ENCODE measurements at places on chromosomes 2 and 18. TPM values are rescaled to one million over a fixed set of nuclear protein-coding genes. Genes with fewer than 3 reads are reported as not detected.

Gene DHRS9
- polyA plus RNA-seq, result 4.0 TPM

Gene SAG
- polyA plus RNA-seq, result not detected

Gene DSG1
- 0.01 TPM for polyA plus RNA-seq

Gene IL37
- polyA plus RNA-seq, result not detected

Gene GKN1
- 4.8 TPM for polyA plus RNA-seq

Gene SLC23A3
- 2.0 TPM for polyA plus RNA-seq

Gene COLEC12
- polyA plus RNA-seq, result 5.2 TPM

Gene FIGN
- 1.7 TPM for polyA plus RNA-seq

Gene SLC9A4
- 0.11 TPM for polyA plus RNA-seq

Gene CREG2
- polyA plus RNA-seq, result 0.07 TPM

Gene TMEM163
- polyA plus RNA-seq, result 36.4 TPM

Gene RMC1
- polyA plus RNA-seq, result 18.4 TPM

Gene TCF23
- polyA plus RNA-seq, result 0.22 TPM

Gene NEMP2
- polyA plus RNA-seq, result 0.43 TPM

Gene PRSS56
- not detected for polyA plus RNA-seq

Gene SLC14A1
- 2.2 TPM for polyA plus RNA-seq

Gene GPR35
- polyA plus RNA-seq, result 1.6 TPM

Gene TTR
- polyA plus RNA-seq, result 1.1 TPM

Gene LIMS4
- polyA plus RNA-seq, result 5.8 TPM

Gene LYPD1
- polyA plus RNA-seq, result 0.31 TPM

Gene MTLN
- polyA plus RNA-seq, result 162 TPM

Gene RBM44
- polyA plus RNA-seq, result 1.7 TPM

Gene MFSD2B
- polyA plus RNA-seq, result 0.06 TPM

Gene DIS3L2
- polyA plus RNA-seq, result 6.8 TPM

Gene REG3A
- polyA plus RNA-seq, result 0.36 TPM

Gene ALK
- polyA plus RNA-seq, result 0.02 TPM

Gene SPP2
- polyA plus RNA-seq, result not detected

Gene ACOXL
- polyA plus RNA-seq, result not detected

Gene CAPN14
- not detected for polyA plus RNA-seq
